ENCODE measurements at places on chromosomes 5 and 9.

DNA sequence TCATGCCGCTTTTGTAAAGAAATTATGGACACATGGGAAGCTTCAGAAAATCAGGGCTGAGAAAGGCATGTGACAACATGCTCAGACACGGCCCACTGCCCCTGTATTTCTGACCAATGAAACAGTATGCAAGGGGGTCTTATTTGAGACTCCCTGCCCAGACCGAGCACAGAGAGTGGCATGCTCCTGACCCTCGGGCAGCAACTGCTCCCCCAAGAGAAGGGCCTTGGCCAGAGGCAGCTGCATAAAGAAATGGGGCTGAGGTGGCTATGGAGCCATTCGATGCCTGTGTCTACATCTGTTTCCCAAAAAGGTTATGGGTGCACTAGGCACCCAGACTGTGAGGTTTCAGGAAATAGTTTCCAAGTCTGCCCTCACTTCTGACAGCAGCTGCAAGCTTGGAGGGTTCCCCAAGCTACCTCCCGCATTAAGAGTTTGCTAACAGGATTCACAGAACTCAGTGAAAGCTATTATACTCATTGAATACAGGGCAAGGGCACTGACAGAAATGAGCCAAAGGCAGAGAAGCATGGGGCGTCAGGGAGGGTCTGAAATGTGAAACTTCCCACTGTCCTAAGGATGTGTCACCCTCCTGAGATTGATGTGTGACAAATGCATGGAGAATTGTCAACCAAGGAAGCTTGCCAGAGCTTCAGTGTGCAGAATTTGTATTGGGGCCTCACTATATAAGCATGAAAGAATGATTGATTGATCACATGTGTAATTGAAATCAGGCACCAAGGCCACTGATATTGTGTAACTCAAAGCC lies 94.3 kb downstream of the DAP start:
- DNase-seq: no peak

DNA sequence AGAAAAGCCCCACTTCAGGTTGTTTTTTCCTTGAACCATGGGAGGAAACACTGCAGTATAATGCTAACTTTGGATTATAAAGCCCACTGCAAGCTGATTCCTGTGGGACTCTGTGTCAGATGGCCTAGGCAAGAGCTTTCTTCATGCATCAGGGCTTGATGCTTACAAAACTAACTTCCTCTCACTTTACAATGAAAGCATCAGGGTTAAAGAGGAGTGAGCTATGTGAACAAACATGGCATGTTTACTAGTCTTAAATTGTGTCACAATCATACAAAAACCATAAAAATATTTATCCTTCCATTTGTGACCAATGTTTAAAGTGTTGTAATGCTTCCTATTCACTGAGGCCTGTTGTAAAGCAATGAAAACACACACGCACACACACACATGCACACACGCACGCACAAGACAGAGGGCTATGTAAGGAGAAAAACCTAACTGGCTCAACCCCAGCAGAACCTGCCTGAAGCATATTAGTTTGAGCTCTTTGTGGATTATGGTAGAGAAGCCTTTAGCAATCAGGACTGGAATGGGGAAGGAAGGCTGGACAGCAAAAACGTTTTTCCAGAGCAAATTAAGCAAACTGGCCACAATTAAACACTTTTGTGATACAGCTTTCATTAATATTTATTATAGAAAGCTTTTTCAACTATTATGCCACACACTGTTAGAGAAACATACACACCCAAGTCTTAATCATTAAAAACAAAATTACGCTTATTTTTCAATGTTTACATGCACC lies 122.2 kb downstream of the AUH start:
- no peak for DNase-seq

- DNase-seq: no peak
Measured at GRCh38 chr9:128916204-128916603, 4.6 kb upstream of the PHYHD1 start.

GRCh38 chr5:135881244-135881643 lies 14.4 kb downstream of the IL9 start:
- DNase-seq: no peak

DNA sequence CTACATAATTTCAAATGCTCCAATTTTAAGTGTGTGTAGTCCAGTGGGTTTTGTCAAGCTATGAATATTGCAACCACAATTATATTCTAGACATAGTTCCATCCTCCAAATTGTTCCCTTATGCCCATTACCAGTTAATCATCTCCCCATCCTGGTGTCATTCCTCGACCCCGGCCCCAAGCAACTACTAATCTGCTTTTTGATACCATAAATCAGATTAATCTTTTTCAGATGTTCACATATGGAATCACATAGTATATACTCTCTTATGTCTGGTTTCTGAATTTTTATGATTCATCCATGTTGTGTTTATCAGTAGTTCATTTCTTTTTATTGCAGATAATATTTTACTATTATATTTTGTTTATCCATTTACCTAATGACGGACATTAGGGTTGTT lies 148.4 kb upstream of the RORB start:
- DNase-seq: no peak

- DNase-seq: no peak
Measured at GRCh38 chr9:93257808-93258331, 73.9 kb downstream of the WNK2 start.

- no peak for DNase-seq
Measured at GRCh38 chr5:23405316-23406068, 101.9 kb upstream of the PRDM9 start.

DNA sequence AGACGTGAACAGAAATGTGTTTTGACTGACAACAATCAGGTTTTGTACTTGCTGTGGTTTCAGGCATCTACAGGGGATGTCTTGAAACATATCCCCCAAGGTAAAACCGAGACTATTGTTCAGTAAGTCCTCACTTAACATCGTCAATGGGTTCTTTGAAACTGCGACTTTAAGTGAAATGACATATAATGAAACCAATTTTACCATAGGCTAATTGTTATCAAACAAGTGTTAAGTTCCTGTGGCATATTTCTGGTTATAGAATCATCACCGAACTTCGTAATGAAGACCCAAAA lies 16.4 kb upstream of the OMD start:
- DNase-seq: no peak

- DNase-seq: no peak
Measured at GRCh38 chr5:133938929-133939328, 29.5 kb downstream of the C5orf15 start.

GRCh38 chr5:148471379-148471778 lies 87.6 kb downstream of the FBXO38 start:
- DNase-seq: no peak

- DNase-seq: no peak
Measured at GRCh38 chr5:164475339-164475977, 970.0 kb downstream of the MAT2B start.

DNA sequence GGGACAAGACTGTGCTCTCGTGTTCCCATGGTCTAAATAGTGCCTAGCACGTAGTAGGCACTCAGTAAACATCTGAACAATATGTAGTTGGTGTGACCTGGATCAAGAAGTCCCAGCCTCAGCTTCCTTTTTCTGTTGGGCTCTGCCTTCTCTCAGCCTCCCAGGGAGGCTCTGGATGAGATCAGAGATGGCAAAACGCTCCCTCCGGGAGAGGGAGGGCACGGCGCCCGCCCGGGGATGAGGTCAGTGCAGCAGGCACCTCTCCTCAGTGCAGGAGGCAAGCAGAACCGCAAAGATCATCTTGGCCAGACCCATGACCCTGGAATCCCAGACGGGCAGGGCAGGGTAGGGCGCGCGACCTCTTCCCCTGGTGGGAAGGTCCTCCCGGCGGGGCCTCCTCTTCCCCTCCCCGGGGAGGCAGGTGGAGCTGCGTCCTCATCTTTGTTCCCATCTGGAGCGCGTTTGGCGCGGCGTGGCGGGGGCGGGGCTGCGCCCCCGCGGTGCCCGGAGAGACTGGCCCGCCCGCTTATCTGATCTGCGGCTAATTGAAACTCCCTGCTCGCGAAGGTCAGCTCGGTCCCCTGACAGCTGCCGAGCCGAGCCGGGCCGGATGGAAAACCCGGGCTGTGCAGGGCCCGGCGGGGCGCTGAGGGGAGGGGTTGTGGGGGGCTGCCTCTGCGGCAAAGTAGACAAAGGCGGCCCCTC lies 60.9 kb downstream of the CXXC5 start:
- DNase-seq: peak; percentile 92

DNA sequence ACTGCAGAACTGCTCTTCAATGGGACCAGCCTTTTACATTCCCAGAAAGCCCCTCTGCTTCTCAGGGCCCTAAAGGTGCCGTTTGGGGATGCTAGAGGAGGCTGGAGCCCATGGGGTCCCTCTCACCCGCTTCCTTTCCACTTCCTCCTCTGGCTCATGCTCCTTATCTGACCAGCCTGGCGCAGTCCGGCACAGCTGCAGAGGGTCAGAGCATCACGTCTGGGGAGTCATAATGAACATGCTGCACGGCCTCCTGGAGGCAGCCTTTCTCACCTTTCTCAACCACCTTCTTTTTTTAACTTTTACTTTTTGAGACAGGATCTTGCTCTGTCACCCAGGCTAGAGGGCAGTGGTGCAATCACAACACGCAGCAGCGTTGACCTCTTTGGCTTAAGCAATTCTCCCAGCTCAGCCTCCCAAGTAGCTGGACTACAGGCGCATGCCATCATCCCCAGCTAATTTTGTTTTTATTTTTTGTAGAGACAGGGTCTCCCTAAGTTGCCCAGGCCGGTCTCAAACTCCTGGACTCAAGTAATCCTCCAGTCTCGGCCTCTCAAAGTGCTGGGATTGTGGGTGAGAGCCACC lies 15.1 kb upstream of the TCF7 start:
- DNase-seq: no peak

DNA sequence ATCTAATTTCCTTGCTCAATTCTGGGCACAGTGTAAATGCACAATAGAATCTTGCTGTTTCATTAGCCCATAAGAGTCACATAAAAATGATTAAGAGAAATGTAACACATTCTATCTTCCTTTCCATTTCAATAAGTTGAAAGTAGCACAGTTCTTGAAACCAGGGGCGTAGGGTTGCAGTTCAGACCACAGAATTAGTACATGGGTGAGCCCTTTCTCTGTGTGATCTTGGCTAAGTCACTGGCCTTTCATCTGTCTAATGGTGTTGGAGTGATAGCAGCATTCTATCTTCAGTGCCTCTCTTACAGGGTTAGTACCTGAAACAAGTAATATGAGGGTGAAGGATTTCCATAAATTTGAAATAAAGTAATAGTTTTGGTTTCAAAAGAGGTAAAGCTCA lies 445.3 kb upstream of the ZNF462 start:
- DNase-seq: no peak

DNA sequence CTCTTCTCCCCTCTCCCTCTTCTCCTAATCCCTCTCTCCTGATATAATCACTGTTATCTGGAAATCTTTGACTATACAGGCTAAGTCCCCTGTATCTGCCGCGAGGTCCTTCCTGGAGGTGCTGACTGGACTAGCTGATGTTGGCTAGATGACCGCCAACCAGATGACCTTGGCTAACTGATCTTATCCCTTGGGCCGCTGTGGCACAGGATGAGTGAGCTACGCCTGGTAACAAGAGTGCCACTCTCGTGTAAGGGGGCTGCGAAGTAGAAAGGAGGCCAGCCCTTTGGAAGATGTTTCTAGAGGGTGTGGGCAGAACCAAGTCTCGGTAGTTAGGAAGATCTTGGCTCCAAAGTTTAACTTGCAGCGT lies 345 bp upstream of the PRRC1 start:
- DNase-seq: peak; percentile 70

GRCh38 chr9:78424299-78424698 lies 127.4 kb downstream of the PSAT1 start:
- no peak for DNase-seq

DNA sequence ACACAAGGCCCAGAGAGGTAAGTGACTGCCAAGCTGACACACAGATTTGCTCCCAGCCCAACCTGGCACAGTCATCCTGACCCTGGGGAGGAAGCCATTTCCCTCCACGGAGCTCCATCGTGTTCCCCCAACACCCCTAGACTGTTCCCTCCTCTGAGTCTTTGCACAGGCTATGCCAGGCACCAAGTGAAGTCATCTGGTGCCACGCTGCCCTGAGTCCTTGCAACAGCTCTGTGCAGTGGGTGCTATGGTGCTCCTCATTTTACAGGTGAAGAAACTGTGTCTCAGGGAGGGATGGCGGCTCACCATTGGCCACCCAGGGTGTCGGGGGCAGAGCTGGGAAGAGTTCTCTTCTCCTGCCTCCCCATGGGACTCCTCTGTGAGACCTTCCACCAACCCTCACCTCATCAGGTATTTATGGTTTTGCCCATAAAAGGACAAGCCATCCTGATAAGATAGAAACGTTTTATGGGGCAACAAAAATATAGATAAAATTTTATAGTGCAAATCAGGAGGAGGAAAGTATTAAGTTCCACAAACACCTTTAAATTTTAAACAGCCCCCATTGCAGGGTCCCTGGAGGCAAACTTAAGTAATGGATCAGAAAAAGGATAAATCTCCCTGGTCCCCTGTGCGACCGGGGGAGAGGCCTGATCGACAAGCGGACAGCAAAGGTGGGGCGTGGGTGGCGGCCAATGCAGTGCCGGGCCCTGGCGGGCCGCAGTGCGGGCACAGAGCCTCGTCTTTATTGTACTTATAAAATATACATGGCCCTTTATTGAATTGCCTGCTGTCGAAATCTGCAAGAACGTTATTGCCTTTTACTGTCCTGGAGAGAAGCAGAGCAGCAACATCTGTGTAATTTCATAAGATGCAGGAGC lies 50.2 kb upstream of the ZBTB43 start:
- no peak for DNase-seq

Measured in right kidney (tissue), 9 donors.